T-helper 1 cell (primary cell): ENCODE measurements at places on chromosomes 1 and 21.

DNA sequence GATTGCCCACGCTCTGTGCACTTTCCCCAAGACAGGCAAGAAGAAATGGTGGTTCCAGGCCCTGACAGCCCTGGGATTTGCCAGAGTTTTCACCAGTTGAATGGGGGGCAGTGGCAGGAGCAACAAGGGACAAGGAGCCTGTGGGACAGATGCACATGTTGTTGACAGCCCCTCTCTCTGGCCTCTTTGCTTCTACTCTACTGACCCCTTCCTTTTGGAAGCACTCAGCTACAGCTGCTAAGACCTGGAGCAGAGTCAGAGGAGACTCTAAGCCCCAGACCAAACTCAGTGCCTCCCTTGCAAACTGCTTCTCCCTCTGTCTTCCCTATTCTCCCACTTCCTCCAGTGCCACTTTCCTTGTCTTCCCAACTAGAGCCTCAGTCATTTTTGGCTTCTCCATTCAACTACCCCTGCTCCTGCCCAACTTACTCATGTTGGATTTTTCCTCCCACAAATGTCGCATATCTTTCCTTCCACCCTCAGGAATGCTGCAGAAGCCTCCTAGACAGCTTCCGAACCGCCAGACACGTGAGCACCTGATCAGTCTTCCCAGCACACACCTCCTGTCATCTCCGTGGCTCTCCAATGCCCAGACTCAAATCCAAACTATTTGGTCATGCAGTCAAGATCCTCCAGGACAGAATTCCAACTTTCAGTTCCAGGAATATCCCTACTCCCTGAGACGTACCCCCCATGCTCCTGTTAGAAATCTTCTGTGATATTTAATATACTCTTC, 9.1 kb downstream of the INKA2 start:
- DNase-seq = no peak

- no peak for DNase-seq
Observed at GRCh38 chr1:45746922-45747321, 3.5 kb downstream of the IPP start.

DNA sequence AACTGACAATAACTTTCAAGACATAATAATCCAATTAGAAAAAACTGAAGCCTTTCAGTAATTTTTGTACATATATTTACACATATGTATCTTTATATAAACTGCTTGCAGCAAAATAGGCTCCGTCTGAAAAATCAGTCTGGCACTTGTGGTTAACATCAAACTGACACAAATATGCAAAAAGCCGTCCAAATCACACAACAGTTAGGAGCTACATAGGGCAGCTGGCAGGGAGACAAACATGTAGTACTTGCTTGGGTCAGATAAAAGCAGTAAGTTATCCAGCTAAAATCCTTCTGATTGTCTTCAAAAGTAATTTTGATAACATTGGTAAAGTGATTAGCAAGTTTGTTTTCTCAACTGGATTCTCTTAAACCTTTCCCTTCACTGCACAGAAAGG, 14.7 kb upstream of the GUCA2A start:
- DNase-seq = no peak

DNA sequence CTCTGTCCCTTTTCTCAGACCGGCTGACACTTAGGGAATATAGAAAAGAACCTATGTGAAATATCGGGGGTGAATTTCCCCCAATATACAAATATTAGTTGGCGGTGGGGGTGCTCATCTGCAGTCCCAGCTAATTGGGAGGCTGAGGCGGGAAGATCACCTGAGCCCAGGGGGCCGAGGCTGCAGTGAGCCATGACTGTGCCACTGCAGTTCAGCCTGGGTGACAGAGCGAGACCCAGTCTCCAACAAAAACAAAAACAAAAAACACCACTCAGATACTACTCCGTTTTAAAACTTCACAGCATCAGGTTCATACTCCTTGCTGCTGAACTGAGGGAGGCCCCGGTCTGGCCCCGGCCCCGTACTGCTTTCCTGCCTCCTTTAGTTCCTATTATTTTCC, 5.9 kb upstream of the EXOSC10 start:
- no peak for DNase-seq

- no peak for DNase-seq
Observed at GRCh38 chr1:210001751-210002150, 63.7 kb downstream of the SYT14 start.

DNA sequence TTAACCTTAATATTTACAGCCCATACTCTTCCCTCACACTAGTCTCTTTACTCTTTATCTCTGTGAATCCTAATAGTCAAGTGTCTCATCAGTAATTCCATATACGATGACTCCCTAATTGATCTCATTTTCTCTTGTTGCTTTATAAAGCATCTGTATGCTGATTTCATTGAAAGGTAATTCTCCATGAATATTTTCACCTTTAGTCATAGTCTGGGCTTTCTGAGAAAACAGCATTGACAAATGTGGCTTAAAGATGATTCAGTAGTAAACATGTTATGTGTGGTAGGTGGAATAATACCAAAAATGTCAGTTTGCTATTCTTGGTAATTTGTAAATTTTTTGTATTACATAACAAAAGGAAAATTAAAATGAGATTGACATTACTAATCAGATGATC, 1176.5 kb downstream of the NCAM2 start:
- no peak for DNase-seq

- DNase-seq = no peak
Observed at GRCh38 chr1:198879711-198880306, 241.0 kb downstream of the PTPRC start.

DNA sequence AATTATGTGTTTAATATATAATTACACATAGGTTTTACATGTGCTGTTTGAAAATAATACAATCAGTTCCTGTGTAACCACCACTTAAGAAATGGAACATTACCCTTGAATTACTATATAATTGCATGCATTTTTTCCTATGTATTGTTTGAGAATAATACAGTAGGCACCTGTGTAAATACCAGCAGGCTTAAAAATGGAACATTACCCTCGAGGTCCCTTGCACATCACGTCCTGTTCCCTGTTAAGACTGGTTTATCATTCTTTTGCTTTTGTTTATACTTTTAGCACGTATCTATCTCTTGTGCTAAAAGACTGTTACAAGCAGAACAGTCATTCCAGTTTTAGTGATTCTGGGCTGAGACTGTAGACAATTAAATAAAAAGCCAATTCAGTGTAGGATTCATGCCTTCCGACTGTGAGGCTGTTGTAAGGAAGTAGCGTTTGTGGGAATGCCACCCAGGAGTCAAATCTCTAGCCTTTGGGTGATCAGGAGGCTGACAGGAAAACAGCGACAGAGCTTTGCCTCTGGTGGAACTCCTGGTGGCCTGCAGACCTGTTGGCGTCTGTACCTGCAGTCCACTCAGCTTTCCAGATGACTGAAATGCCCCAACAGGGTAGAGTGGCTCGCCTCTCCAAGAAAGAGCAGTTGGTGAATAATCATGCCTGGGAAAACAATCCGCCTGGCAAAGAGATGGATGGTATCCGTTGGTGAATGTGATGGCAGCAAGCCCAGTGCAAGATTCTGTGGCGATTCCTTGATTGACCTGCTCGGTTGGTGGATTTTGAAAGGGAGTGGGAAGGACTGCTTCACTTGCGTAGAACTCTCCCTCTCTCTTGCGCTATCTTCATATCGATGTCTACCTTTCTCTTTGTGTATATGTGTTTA, 58.0 kb downstream of the DISC1 start:
- DNase-seq = no peak

DNA sequence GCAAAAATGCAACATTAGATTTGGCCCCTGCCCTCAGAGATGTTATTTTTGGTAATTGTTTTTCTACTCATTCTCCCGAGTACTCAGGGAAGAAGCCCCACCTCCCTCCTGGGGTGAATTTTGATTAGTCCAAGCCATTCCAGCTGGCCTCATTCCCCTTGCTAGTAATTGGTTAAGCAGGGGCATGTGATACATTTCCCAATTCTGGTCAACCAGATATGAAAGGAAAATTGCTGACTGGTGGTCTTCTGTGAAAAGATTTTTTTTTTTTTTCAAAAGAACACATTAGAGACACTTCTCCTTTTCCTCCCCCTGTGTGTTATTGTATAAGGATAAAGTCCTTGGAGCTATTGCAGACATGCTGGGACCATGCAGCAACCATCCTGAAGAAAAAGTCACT, 71.1 kb upstream of the AKT3 start:
- no peak for DNase-seq

- DNase-seq = no peak
Observed at GRCh38 chr1:114750780-114751179, 7.0 kb downstream of the CSDE1 start.

DNA sequence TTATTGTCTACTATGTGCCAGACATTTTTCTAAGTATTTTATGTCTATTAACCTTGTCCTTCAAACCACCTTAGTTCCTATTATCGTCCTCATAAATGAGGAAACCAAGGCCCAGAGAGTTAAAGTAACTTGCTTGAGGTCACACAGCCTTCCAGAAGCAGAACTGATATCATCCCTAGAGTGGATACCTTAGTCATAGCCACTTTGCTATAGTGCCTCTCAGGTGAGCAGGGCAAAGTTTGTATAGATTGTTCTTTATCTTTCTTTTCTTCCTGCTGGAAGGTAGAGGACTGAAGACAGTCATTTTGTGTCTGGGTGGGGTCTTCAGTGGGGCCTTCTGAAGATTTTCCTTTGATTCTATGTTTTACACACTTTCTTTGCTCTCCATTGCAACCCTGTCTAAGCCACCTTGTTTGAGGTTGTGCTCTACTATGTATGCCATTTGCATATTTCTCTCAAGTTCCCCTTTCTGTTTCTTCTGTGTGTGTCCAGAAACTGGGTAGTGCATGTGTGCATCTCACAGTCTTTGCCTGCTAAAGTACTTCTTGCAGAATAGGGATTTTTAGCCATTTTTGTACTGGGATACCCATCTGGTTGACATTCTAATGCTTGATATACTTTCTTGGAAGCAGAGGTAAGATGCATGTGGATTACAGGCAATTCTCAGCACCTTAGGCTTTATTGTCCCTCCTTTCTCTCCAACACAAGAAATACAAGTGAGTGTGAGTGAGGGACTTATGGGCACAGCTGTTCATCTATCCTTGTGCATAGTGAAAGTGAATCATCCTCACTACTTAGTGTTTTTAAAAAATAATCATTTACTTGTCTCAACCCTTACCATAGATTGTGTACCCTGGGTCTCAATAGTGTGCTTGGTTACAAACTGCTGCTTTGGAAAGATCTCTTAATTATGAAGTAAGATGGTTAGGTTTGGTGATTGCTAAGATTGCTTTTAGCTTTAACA, 207.6 kb upstream of the HMCN1 start:
- no peak for DNase-seq

DNA sequence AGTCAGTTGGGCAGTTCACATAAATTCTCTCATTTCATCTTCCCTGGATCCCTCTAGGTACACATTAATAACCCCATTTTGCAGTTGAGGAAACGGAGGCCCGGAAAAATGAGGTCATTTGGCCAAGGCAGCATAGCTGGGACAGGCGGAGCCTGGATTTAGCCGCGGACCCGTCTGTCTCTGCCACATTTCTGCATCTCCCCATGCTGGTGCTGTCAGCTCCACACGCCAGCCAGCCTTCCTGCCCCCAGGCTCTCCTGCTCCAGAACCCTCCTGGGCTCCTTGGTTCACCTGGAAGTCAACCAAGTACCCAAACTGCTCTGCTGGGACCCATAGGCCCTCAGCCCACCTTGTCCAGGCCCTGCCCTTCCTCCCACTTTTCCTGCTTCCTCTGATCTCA, 7.6 kb downstream of the FOXO6 start:
- no peak for DNase-seq
